ENCODE measurements at places on chromosomes 12 and 14. TPM values are rescaled to one million over a fixed set of nuclear protein-coding genes. Genes with fewer than 3 reads are reported as not detected.

The SLC6A13 gene
- not detected for total RNA-seq

The NAA30 gene
- 11.4 TPM for total RNA-seq

- no peaks in the 10 kb centered on the region for H3K36me3 ChIP-seq
- no peak overlapping the region for H3K4me3 ChIP-seq
- H3K27me3 ChIP-seq = no peaks in the 10 kb centered on the region
- H3K4me1 ChIP-seq = no peaks in the 10 kb centered on the region
These were observed 9.2 kb upstream of the APOLD1 start for GRCh38 chr12:12776261-12776660.

DNA sequence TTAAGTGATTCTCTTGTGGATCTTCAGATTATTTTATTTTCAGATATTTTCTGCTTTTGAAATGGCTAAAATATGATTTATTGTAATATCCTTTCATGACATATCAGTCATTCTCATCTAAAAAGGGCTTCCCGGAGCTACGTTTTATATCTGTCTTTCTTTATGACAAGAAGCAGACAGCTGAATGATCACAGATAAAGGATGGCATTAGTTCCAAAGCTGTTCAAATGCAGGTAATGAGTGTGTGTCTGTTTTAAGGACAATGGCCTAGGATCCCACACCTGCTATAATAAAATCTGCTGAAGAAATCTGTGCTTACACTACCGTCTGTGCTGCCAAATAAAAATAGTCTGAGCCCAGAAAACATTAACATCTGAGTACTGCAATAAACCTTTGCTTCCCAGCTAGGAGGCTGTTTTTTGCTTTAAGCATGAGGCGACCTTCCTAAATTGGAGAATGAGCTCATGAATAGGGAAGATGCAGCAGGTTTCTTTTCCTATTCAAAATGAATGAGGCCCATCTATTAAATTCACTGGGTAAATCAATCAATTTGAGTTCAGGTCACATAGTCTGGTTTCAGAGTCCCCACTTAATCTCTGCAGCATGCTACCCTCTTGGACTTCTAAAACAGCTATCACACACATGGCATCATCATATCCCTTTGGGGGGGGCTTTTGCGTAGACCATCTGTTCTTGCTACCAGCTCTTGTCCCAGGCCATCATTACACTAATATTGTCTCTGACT lies 498.5 kb downstream of the NELL2 start:
- no peaks in the 10 kb centered on the region for H3K4me1 ChIP-seq
- no peak overlapping the region for H3K4me3 ChIP-seq
- H3K27me3 ChIP-seq = no peaks in the 10 kb centered on the region
- H3K36me3 ChIP-seq = peaks cover 6% of the 10 kb centered on the region

DNA sequence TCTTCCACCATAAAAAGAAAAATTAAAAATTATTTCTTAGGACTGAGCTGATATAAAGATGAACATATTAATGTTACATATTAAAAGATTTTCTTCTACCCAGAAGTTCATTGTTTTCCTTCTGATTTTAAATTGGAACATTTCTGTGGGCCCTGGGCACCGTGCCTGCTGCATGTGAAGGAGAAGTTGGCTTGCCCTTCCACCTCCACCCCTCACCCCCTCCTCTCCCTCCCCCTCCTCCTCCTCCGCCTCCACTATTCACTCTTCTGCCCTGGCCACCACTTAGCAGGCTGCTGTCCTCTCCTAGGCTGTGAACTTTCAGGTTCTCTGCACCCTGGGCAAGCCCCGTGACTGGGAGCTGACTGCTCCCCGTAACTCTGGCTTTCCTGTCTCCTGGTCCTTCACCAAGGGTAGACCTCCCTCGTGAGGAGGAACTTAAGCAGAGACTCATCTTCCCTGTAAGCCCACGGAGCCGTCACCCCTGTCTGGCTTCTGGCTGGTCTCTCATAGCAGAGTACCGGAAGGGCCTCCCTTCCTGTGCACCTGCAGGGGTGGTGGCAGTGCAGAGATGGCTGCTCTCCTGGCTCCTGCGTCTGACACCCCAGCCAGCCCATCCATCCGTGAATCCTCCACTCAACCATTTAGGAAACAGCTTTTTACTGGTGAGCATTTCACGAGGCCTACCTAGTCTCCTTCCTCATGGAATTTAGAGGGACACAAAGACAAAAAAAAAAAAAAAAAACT lies 12.8 kb downstream of the TUNAR start:
- H3K4me1 ChIP-seq = no peaks in the 10 kb centered on the region
- H3K4me3 ChIP-seq = no peak overlapping the region
- H3K36me3 ChIP-seq = no peaks in the 10 kb centered on the region
- no peak overlapping the region for H3K27ac ChIP-seq
- no peak for DNase-seq

GRCh38 chr12:100201604-100202423 lies 1.2 kb downstream of the ACTR6 start:
- no peaks in the 10 kb centered on the region for H3K36me3 ChIP-seq
- no peak for DNase-seq
- H3K27ac ChIP-seq = no peak overlapping the region
- H3K4me3 ChIP-seq = no peak overlapping the region

- H3K4me1 ChIP-seq = no peaks in the 10 kb centered on the region
- H3K4me3 ChIP-seq = no peak overlapping the region
- no peak overlapping the region for H3K27ac ChIP-seq
- H3K27me3 ChIP-seq = no peaks in the 10 kb centered on the region
- DNase-seq = no peak
These were observed 31.5 kb downstream of the MEG3 start for GRCh38 chr14:100857233-100857922.

DNA sequence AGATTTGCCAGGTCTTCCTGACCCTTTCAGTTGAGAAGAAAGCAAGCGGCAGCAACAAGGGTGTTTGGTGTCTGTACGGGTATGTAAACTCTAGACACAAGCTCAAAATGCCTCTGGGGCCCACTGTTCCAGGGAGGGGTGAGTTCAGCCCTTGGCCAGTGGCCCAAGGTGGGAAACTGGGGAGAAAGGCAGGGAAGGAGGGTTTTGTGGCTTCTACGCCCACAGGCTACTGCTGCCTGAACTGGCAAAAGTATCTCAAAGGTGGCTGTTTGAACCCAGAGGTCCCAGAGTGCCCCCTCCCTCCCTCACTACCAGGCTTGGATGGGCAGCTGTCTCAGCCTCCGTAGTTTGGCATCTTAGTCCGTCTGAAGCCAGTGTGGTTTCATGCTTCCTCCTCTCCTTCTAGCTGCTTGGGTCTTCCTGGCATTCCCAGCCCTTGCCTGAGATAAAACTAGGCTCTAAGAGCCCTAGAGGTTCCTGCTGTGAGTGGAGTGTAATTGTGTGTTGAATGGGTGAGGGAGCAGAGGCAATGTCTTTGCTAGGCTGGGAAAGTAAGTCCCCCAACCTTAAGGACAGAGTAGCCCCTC lies 5.5 kb downstream of the HOXC5 start:
- H3K27me3 ChIP-seq = peaks cover 7% of the 10 kb centered on the region
- peak overlapping the region; percentile 68 for H3K27ac ChIP-seq
- H3K36me3 ChIP-seq = no peaks in the 10 kb centered on the region
- no peak overlapping the region for H3K4me3 ChIP-seq

The CD4 gene
- 9.6 TPM for total RNA-seq

DNA sequence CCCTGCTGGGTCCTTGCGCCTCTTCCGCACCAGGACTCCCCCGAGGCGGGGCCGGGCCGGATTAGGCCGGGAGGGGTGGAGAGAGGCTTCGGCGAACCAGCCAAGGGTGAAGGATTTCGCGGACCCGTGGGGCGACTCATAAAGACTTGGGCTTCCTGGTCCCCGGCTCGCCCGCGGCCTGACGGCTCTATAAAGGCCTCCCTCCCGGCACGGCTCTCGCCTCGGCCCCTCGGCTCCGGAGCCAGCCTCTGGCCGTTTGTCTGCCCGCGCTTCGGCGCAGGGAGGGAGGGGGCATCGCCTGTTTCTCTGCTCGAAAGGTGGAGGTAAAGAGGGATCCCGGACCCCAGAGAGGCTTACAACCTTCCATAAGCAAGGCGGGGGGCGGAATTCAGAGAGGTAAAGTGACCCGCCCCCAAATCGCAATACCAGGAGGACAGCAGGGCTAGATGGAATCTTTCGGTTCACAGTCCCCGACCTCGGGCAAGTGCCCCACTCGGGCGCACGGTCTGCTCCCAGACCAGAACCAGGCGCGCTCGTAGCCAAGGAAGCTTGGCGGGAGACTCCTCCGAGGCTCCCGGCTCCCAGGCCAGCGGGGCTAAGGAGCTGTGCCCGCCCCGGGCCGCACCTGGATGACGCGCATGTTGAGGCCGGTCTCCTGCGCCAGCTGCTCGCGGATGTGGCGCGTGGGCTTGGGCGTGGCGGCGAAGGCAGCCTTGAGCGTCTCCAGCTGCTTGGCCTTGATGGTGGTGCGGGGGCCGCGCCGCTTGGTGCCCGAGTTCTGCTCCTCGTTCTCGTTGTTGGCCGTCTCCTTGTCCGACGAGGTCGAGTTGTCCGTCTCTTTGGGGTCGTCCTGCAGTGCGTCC lies 3.9 kb downstream of the LHX5 start:
- no peak for DNase-seq
- H3K36me3 ChIP-seq = no peaks in the 10 kb centered on the region
- no peak overlapping the region for H3K27ac ChIP-seq

DNA sequence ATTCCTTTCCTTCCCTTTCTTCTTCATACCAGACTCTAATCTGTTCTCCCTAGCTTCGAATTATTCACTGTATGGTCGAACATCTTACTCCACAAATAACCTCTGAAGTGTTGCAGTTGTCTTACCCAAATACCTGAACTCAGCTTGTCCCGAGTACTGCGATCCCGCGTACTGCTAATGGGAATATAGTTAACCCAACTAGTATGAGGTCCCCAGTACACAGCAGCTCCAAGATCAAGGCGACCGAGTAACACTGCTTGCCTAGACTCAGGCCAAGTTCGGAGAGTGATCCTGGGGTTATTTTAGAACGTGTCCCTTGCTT lies 462 bp upstream of the ETNK1 start:
- H3K27me3 ChIP-seq = no peaks in the 10 kb centered on the region
- H3K36me3 ChIP-seq = no peaks in the 10 kb centered on the region
- H3K4me1 ChIP-seq = no peaks in the 10 kb centered on the region
- H3K4me3 ChIP-seq = peak overlapping the region; percentile 92
- H3K27ac ChIP-seq = peak overlapping the region; percentile 100
- DNase-seq = no peak

- DNase-seq = peak; percentile 54
- no peaks in the 10 kb centered on the region for H3K27me3 ChIP-seq
- H3K36me3 ChIP-seq = no peaks in the 10 kb centered on the region
- H3K4me3 ChIP-seq = peak within 1 kb of the TSS; percentile 93
These were observed at the start of gene ADCY6 for GRCh38 chr12:48788854-48789775. TSS of gene ADCY6 (minus strand) at chr12:48789089. CDS start at chr12:48783434, 5,655 bp downstream.

DNA sequence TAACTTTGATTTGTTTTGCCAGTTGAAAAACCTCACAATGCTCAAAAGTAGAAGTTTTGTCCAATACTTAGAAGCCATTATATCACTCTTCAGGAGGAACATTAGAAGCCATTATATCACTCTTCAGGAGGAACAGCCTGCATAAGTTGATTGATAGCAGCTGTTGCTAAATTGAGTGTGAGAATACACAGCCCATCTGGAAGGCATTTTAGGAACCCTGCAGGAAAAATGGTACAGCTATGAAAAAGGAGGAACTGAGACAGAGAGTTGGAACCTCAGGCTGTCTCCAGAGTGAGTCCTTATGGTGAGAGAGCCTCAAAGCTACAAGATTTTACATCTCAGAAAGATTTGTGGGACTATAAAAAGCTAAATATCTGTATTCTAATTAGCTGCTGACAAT lies 207.0 kb downstream of the MYRFL start:
- no peak overlapping the region for H3K4me3 ChIP-seq
- no peak overlapping the region for H3K27ac ChIP-seq
- H3K4me1 ChIP-seq = no peaks in the 10 kb centered on the region
